ENCODE measurements at places on chromosomes 1 and 21.

DNA sequence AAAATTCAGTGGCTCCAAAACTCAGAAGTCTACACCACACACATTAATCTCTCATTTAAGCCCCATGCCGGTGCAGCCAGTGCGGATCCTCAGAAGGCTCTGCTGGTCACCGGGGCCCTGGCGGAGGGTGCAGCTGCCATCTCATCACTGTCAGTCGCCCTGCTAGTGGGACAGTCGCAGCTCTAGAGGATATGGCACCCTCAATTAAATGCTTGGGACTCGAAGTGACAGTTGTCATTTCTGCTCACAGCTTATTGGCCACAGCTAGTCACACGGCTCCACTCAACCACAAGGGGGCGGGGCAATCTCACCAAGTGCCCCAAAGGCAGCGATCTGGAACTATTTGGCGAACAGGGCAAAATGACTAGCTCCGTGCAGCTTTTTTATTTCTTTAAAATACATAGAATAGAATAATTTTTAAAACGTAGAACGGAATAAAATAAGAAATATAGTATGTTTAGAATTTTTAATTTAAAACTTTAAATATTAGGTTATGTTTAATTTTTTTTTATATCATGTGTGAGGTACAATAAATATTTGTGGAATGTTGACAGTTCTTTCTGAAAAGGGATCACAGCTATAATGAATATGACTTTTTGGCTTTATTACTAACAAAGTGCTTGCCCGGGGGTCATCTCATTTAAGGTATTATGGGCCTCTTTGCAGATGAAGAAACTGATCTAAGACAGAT, 8.0 kb upstream of the MAN1C1 start:
- DNase-seq: peak; percentile 89

GRCh38 chr1:234218078-234218477, 155.2 kb upstream of the COA6 start:
- no peak for DNase-seq

GRCh38 chr1:228285661-228286504, 78.0 kb downstream of the OBSCN start:
- no peak for DNase-seq

DNA sequence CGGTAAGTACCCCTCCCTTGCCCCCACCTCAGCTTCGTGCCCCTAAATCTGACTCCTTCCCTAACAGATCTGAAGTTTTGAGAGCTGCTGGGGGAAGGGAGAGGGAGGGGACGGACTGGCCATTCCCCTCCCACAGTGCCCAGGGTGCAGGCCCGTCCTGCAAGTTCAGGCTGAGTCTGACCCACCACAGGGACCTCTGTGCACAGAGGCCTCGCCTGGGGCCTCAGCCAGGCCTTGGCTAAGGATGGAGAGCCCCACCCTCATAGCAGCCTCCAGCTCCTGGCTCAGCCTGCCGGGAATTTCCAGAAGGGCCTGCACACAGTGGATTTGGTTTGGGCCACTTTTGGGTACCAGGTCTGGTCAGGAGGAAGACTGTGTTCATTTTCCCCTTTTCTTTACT, 31.2 kb upstream of the TNFRSF1B start:
- DNase-seq: no peak

DNA sequence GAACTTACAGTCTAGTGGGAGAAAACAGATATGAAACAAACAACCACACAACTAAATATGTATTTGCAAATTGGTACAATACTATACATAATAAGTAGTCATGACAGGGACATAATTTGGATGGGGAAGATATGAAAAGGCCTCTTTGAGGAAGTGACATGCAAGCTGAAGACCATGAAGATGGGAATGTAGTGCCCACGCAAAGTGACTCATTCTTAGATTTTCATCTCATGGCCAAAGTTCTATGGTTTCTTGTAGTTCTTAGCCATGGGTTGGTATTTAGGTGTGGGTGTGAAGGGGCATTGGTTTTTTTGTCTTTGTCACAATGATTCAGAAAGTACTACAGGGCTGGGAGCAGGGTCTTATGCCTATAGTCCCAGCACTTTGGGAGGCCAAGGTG, 105.4 kb upstream of the FAM78B start:
- DNase-seq: no peak

DNA sequence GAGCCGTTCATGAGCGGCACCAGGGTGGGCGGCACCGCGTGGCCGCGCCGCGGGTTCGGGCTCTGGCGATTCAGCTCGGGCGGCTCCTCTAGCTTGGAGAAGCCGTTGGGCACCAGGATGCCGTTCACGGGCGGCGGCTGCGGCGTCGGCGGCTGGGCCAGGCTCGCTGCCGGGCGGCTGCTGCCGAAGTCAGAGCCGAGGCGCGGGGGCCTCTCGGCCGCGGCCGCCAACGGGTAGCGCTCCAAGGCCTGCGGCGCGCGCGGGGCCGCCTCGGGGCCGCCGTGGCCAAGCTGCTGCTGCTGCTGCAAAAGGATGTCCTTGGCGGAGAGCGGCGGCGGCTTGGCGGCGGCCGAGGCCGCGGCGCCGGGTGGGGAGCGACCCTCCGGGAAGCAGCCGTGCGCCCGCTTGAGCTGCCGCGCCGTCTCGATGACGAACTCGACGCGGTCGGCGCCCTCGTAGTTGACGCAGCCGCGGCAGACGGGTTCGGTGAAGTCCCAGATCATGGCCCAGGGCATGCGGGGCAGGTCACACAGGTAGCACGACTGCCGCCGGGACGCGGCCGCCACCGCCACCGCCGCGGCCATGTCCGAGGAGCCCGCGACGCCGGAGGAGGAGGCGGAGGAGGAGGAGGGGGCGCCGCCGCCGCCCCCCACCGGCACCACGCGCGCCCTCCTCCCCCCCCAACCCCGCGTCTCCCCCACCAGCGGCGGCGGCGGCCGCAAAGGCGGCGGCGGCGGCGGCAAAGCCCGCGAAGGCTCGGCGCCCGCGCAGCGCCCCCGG, 877 bp downstream of the IRF2BP2 start:
- DNase-seq: no peak

DNA sequence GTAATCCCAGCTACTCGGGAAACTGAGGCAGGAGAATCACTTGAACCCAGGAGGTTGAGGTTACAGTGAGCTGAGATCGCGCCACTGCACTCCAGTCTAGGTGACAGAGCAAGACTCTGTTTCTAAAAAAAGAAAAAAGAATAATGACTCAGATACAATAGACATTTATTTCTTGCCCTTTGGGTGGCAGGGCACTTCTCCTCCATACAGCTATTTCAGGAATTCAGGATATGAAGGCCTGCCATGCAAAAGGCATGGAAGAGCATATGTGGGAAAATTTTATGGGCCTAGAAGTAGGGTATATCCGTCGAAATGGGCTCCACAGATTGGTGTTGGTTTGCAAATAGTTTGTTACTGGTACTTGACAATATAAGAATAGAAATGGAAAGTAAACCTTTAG, 20.2 kb upstream of the POGZ start:
- no peak for DNase-seq

Data from activated CD4-positive, alpha-beta T cell treated with anti-CD3 and anti-CD28 coated beads for 24 hours (primary cell).